Gastrocnemius medialis (tissue), 4 donors: ENCODE measurements at places on chromosomes 7 and 10.

DNA sequence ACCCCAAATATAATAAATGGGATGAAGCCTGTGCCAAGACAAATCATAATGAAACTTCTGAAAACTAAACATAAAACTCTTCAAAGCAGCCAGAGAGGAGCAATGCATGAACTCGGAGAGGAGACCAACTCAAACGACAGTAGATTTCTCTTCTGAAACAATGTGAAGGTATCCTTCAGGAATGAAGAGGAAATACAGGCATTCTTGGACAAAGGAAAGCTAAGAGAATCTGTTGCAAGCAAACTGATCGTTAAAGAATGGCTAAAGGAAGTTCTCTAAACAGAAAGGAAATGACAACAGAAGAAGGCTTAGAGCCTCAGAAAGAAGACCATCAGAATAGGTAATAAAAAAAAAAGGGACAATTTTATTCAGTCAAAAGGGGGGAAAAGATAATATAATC is 6.6 kb downstream of the GNA12 start:
- no peak for DNase-seq

DNA sequence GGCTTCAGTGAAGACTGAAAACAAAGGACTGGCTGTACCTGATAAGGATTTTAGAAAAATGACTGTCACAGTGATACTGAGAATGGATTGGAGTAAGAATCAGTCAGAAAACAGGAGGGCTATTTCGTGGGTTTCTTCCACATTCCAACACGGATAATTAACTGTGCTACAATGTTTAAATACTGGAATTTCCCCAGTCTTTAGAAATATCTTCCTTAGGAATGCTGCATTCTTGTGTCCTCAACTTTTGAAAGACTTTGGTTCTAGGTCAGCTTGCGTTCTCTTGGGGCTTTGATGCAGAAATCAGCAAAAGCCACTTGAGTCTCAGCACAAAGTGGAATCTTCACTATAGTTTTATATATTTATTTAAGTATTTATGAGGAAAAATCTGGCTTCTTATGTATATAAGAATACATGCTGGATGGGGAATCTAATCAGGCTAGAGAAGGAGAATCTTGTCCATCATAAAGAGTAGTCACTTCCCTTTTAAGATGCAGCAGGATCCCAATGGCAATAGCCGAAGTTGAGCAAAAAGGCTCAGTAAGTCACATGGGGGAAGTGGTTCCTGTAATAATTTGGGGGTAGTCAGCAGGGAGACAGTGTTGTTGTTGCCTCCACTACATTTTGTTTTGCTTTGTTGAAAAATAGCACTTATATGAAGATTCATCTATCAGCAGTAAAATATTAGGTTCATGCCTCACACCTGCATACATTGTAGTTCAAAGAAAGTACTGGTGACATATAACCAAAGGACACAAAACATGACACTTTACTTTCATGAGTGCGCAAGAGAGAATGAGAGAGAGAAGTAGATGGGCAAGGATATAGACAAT is 86.0 kb downstream of the CH25H start:
- DNase-seq, result no peak

DNA sequence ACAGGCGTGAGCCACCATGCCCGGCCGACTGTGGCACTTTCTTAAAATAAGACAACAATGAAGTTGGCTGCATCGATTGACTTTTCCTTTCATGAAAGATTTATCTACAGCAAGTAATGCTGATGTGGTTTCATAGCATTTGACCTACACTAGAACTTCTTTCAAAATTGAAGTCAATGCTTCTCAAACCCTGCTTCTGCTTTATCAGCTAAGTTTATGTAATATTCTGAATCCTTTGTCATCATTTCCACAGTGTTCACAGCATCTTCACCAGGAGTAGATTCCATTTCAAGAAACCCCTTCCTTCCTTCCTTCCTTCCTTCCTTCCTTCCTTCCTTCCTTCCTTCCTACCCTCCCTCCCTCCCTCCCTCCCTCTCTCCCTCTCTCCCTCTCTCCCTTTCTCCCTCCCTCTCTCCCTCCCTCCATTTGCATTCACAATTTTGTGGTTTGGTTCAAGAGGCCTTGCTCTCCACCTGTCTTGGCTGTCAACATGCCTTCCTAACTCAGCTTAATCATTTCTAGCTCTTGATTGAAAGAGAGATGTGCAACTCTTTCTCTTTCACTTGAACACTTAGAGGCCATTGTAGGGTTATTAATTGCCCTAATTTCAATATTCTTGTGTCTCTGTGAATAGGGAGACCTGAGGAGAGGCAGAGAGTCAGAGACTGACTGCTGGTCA is 52.1 kb downstream of the HDAC9 start:
- DNase-seq, result no peak

GRCh38 chr7:159125104-159125954 is 19.3 kb downstream of the VIPR2 start:
- DNase-seq, result no peak

GRCh38 chr7:95517870-95518269 is 32.1 kb downstream of the ASB4 start:
- DNase-seq, result no peak

DNA sequence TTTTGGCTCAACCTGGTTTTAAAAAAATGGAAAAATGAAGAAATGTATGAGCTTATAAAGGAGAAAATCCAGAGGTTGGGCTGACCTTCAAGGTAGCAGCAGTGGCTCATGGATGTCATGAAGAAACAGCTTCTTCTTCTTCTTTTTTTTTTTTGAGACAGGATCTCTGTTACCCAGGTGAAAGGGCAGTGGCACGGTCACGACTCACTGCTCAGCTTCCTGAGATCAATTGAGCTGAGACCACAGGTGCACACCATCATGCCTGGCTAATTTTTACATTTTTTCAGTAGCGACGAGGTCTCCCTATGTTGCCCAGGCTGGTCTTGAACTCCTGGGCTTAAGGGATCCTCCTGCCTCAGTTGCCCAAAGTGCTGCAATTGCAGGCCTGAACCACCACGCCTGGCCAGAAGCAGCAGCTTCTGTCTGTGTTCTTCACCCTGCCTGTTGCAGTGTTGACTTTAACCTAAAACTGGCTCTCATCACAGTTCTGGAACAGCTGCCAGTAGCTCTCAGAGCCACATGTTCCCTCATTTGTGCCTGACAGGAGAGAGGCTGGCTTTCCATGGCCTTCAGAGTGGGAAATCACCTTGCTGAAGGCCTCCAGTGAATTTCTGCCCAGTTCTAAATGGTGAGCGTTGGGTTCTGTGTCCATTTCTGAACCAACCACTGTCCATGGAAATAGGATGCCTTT is 117.7 kb downstream of the PFKFB3 start:
- DNase-seq, result no peak

GRCh38 chr10:129711291-129711690 is 244.2 kb downstream of the MGMT start:
- no peak for DNase-seq

GRCh38 chr7:44322631-44323363 is 2.6 kb downstream of the CAMK2B start:
- DNase-seq, result peak; percentile 94

- DNase-seq, result no peak
Measured at GRCh38 chr7:100562195-100563099, 11.3 kb downstream of the SAP25 start.

DNA sequence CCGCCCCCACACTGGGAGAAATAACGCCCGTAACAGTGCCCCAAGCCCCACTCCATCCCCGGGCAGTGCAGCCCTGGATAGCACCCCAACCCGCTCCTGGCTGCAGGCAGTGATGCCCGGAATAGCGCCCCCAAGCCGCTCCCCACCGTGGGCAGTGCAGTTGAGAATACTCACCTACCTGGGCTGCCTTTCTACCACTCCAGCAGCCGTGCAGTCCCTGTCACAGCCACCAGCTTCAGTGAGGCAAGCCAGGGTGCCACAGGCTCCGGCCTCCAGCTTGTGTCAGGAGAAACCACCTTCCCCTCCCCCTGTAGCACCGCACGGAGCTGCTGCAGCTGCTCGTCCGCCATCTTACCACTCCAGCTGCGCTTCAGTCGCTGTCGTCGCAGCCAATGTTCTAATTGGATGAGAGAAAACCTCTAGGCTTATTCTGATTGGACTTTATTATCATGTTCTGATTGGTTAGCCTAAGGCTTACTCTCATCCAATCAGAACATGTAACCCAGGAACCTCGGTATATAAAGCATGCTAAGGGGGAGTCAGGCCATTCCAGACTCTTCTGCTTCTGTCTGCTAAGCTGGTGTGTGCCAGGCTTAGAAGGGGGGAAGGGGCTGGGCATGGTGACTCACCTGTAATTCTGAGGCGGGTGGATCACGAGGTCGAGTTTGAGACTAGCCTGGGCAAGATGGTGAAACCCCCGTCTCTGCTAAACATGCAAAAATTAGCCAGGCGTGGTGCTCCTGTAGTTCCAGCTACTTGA is 53.2 kb upstream of the ZNF33B start:
- no peak for DNase-seq

GRCh38 chr10:74854610-74855009 is 28.2 kb downstream of the KAT6B start:
- no peak for DNase-seq

- DNase-seq, result no peak
Measured at GRCh38 chr7:18109762-18110161, 82.1 kb upstream of the PRPS1L1 start.

DNA sequence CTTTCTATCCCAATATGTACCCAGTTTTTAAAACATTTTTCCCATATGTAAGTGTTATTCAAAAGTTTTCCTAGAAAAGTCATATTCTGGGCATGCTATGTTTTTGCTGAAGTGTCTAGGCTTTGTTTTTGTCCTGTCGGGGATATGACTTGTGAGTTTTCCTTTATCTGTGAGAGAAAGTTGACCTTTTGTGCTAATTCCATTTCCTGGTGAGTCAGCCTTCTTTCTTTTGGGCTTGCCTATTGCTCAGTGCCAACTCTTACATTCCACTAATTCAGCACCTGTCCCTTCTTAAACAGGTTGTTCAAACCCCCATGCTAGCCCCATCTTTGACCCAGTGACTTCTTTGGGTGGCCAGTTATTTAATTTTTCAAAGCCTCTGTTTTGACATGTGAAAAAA is 146.2 kb downstream of the AHR start:
- DNase-seq, result no peak

DNA sequence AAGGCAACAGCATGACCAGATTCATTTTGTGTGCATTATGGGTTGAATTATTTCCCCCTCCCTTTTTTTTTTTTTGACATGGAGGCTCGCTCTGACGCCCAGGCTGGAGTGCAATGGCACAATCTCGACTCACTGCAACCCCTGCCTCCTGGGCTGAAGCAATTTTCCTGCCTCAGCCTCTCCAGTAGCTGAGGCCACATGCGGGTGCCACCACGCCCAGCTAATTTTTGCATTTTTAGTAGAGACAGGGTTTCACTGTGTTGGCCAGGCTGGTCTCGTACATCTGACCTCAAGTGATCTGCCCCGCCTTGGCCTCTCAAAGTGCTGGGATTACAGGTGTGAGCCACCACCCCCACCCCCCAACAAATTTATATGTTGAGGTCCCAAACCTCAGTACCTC is 42.0 kb downstream of the ZNF783 start:
- DNase-seq, result no peak

- no peak for DNase-seq
Measured at GRCh38 chr7:100627238-100627549, 14.2 kb downstream of the TFR2 start.

- no peak for DNase-seq
Measured at GRCh38 chr10:109887243-109887642, 36.1 kb downstream of the XPNPEP1 start.

DNA sequence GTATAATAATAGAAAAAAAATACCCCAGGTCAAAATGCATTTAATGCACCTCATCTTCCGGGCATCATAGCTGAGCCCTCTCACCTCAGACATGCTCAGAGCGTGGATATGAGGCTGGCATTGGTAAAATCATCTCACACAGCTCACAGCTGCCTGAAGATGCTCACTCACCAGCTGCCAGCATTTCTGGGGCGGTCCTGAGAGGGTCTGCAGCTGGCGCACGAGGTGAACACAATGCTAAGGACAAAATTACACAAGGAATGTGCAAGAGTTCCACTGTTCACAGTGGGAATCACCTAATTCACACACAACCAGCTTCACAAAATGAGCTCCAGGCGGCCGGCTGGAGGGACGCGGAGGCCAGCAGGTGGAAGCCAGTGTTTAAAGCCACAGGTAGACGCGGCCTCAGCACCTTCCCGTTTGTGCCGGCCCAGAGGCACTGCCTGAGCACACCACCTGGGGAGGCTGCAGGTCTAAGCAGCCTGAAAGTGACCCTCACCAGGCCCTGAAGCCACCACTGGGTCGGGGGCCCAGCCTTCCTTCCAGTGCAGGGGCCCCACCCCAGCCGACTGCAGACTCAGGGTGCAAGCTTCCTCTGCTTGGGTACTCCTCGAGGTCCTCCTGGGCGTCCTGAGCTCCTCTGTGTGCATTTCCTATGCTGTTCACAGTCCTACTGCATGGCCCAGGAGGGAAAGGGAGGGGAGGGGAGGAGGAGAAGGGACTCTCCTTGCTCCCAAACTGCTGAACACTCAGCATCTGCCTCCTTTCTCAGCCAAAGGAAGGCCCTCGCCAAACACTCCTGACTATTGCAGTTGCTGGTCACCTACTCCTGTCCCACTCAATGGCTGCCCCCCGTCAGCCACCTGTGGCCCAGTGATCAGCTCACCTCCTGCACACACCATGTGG is 61.2 kb upstream of the FAM20C start:
- DNase-seq, result no peak

DNA sequence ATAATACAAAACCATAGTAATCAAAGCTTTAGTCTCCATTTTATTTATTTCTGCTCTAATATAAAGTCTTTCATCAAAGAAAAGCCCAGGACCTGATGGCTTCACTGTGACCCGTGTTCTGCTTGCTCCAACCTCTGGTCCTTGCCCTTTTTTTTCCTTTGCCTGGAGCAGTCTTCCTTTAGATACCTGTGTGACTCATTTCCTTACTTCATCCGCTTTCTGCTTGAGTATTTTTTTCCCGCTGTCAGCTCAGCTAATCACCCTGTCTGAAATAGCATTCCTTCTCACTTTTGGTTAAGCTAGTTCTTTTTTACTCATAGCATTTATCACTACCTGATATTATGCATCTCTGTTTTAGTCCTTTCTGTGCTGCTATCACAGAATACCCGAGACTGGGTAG is 194.8 kb downstream of the ABCA13 start:
- DNase-seq, result no peak

DNA sequence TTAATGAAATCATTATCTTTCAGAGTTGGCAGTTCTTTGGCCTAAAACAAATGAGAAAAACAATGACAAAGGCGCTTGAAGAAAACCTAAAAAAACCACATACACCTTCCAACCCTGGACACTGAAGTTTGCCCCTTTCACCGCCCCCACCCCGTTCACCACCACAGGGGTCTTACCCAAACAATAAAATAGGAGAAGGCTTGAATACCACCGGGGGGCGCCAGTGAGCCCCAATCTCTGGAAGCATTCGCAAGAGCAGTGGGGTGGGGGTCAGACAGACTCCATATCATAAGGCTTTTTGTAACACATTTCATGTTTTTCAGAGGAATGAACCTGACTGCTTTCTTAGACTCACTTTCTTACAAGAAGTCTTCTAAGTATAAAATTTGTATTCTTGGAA is 163.6 kb downstream of the PIP4K2A start:
- DNase-seq, result peak; percentile 34

DNA sequence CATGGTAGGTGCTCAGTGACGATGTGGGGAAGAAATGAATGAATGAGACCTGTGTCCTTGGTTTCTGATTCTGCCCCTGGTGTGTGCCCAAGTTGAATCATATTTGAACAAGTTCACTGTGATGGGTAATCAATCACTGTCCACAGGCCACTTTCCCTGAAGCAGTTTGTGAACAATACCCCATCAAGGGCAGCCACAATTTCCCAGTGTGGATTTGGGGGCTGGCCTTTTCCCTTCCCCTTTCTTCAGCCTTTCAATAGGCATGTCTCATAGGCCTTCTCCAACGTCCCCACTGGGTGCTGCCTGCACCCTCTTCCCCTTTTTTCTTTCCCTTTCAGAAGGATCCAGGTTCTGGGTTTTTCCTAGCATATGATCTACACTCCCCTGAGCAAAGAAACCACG is 64.7 kb downstream of the CREB5 start:
- DNase-seq, result no peak
